KBM-7 (cell line): ENCODE measurements at places on chromosomes 16 and 17.

- peak; percentile 100 for DNase-seq
Observed at GRCh38 chr16:73154063-73154870, 106.3 kb upstream of the ZFHX3 start.

- no peak for DNase-seq
Observed at GRCh38 chr16:16868727-16869126, 489.8 kb downstream of the NPIPA7 start.

- peak; percentile 28 for DNase-seq
Observed at GRCh38 chr17:7215652-7216180, 3.9 kb downstream of the DLG4 start.

DNA sequence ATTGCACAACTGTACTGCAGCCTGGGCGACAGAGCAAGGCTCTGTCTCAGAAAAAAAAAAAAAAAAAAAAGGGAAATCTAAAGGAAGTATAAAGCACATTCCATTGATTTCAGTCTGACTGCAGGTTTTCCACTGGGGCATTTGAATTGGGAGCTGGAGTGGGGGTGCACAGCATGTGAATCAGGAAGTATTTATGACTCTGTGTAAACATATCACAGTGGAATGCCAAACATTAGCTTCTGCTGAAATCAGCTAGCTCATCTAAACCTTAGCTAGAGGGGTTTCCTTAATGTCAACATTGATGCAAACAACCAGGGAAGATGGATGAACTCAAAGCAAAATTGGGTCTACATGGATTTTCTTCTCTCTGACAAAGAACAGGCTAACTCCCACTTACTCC is 641.0 kb upstream of the EEF2KMT start:
- no peak for DNase-seq

DNA sequence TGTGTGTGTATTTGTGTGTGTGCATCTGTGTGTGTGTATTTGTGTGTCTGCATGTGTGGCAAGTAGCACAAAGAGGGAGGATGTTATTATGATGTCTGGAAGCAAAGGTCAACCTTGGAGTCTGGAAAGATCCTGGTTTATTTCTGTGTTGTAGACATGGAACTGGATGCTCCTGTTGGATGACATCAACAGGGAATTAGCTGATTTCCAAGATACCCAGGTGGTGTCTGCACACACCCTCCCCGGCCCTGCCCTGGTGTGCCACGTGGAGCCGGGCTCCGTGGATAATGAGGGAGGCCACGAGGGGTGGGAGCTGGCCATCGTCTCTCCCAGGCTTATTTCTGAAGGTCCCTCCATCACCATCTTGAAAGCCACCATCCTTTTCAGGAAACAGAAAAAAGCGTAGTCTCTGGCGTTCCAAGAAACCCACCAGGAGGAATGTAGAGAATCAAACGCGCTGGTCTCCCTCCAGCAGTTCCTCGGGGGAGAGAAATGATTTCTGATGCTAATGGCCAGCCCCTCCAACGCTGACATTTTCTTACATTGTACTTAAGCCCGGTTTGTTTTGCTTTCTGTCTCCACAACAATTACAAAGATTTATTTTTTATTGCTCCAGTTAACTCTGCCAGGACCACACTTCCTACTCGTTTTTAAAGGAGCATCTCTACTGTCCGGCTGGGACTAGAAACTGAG is 93.3 kb downstream of the FOXL1 start:
- DNase-seq: no peak

DNA sequence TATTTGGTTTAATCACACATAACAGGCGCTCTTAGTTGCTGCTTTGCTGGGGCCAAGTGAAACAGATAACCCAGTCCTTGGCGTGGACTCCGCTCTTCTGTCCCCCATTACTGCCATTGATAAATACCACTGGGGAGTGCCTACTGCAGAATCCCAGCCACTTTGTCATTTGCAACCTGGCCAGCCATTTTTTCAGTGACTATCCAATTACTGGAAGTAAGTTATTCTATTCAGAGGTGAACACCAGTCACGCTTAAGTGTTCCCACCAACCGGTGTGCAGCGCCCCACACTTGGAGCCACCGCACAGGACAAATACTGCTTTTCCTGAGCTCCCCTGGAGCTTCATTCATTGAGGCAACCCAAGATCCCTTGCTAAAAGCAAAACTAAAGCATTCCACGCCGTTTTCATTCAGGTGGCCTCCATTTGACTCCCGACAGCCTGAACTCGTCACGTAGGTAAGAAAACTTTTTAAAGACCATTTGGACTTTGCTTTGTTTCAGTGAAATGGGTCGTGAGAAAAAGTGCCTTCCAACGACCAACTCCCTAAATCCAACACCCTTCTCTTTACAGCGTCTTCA is 1.8 kb downstream of the USP7 start:
- no peak for DNase-seq

DNA sequence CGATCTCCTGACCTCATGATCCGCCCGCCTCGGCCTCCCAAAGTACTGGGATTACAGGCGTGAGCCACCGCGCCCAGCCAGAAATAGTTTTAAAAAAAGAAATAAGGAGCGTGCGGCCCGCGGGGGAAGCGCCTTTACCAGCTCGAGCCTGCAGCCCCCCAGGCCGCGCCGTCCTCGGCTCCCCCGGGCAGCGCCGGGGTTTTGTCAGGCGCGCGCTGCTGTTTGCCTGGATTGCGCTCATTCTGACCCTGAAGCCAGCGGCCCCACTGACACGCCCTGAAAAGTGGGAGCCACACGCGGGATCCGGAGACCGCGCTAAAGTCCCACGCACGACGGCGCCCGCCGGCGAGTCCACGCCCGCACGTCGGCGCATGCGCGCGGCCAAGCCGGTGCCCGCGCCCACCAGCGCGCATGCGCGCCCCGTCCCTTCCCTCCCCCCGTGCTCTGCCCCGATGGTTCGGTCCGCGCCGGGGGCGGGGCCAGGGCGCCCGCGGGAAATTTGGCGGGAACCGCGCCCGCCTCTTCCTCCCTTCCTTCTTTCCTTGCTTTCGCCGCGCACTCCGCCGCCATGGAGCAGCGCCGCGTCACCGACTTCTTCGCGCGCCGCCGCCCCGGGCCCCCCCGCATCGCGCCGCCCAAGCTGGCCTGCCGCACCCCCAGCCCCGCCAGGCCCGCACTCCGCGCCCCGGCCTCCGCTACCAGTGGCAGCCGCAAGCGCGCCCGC is at the start of gene CDT1:
CDT1 (plus strand) TSS at position 526 of the 724 bp plus-strand sequence; CDS start at position 569, 43 bp downstream.
- DNase-seq: peak; percentile 86

DNA sequence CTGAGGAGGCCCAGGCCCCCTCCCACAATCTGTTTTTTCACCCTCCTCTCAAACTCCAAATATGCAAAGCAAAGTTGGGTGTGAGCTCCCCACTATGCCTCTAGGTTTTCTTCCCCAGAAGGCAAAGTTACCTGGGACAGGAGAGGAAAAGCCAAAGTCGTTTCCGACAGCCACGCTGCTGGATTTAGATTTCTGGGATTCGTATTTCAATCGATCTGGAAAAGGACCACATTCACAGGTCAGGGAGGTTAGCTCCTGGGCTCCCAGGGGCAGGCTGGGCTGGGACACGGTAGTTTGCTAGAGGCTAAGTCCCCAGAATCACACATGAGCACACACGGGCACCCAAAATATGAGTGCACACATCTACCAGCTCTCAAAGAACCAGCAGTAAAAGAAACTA is 21.3 kb upstream of the MRPS23 start:
- no peak for DNase-seq

DNA sequence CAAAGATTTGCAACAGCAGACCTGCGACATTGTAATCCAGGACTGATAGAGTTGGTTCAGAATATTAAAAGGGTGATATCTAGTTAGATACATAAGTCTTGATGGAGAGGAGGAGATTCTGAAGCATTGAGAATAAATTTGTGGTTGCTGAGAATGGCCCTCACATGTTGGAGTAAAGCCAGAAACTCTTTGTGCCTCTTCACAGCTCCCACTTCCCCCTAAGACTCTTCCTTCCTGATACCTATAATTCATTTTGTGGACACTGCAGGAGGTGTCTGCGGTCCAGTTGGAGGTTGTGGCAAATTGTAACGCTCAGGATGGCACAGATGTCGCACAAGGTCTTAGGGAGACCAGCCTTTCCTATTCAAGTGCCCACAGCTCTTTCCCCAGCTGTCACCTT is 17.5 kb downstream of the WWOX start:
- DNase-seq: peak; percentile 70

DNA sequence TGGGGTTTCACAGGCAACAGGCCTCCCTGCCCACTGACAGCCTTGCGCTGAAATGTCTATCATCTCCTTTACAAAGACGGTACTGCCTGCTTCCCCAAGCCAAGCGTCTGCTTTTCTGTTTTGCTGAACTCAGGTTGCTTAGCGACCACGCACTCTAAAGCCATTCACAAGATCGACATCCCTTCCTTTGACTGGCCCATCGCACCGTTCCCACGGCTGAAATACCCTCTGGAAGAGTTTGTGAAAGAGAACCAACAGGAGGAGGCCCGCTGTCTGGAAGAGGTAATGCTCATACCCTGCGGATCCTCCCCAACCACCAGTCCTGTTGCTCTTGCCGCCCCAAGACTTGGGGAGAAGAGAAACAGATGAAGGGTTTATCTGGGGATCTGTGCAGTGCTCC is 28.7 kb downstream of the TMEM186 start:
- no peak for DNase-seq

- no peak for DNase-seq
Observed at GRCh38 chr16:48113471-48113870, 42.3 kb downstream of the ABCC12 start.

GRCh38 chr17:31622500-31622899 is 231.0 kb downstream of the RAB11FIP4 start:
- no peak for DNase-seq

GRCh38 chr16:11759163-11759834 is 16.6 kb upstream of the TXNDC11 start:
- DNase-seq: no peak

DNA sequence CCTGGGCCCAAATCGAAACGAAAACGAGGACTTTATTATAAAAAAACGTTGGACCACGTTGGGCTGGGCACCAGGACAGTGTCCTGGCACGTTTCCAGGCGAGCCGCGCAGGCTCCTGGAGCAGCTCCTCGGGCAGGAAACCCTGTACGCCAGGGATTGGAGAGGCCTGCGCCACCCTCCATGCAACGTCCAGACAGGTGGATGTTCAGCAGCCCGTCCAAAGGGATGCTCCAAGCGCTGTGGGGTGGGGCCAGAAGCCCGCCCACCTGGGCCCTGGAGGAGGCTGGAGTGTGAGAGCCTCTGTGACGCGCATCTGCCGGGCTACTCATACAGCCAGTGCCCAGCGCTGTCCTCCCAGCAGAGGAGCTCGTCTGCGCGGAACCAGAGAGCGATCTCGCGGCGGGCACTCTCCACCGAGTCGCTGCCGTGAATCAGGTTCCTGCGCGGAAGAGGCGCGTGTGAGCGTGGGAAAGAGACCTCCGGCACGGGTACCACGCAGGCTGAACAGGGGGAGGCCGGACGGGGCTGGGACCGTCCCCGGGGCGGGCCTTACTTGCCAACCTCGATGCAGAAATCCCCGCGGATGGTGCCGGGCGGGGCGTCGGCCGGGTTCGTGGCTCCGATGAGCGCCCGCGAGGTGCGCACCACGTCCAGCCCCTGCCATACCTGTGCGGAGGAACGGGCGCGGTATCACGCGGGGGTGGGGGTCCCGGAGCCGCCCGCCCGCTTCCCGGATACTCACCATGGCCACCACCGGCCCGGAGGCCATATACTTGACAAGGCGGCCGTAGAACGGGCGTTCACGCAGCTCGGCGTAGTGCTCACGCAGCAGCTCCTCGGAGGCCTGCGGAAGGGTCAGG is 785 bp downstream of the NME3 start:
- DNase-seq: no peak

GRCh38 chr17:27907976-27908558 is 14.9 kb upstream of the LYRM9 start:
- peak; percentile 8 for DNase-seq

GRCh38 chr17:6843241-6843880 is 11.8 kb upstream of the TEKT1 start:
- peak; percentile 54 for DNase-seq

GRCh38 chr17:31823014-31823413 is 36.0 kb downstream of the COPRS start:
- DNase-seq: no peak

- no peak for DNase-seq
Observed at GRCh38 chr17:75499313-75500022, 15.9 kb downstream of the CASKIN2 start.

DNA sequence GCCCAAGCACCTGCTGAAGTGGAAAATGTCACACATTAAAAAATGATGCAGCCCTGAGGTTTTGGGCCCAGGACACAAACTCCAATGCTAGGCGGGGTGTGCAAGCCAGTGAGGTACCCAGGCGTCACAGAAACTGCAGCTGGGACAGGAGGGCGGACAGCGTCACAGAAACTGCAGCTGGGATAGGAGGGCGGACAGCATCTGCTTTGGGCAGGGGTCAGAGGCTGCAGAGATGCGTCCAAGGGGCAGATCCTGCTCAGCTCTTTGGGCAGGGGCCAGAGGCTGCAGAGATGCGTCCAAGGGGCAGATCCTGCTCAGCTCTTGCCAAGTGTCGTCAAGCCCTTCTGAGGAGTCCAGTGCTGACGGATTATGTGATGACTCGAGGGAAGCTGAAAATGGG is 43.9 kb upstream of the RCVRN start:
- no peak for DNase-seq

DNA sequence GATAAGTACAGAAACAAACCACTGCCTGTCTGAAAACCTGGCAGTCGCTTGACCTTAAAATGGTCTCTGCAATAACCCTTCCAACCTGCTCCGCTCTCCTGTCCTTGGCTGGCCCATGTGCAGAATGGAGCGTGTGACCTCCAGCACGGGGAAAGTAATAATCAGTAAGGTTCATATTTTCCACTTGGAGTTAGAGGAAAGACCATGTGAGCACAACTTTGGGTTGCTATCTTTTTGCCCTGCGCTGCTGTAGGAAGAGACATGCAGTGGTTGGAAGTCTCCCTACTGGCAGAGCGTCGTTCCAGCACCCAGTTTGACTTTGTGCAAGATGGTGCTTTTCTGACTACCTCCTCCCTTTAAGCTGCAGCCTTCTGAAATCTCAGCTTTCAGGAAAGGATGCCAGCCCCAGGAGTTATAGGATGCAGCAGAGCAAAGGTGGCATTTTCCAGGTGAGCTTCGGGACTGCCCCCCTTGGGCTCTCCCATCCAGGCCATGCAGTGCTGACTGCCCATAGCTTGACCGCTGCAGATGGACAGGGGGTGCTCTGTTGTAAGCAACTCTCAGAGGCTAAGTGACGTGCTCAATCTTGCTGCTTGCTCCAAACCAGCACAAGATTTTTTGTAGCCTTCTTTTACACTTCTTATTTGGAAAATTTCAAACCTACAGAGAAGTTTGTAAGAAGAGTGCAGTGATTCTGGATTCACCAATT is 110.7 kb upstream of the NOL11 start:
- DNase-seq: no peak

DNA sequence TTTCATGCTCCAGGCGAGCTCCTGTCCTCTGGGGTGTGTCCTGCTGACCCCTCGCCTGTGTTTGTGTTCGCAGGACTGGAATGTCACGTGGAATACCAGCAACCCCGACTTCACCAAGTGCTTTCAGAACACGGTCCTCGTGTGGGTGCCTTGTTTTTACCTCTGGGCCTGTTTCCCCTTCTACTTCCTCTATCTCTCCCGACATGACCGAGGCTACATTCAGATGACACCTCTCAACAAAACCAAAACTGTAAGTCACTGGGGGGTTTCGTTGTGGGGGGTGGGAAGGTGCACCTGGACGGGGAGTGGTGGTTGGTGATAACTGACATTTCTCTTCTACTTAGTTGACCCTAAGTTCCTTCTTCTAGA is 58.3 kb downstream of the ABCC1 start:
- peak; percentile 85 for DNase-seq

GRCh38 chr17:58965221-58965620 is 141.5 kb downstream of the TRIM37 start:
- DNase-seq: no peak
